ENCODE measurements at places on chromosomes 3 and 15.
A peak's percentile ranks its signal among the peaks of the same experiment; 100 is the strongest.

GRCh38 chr3:189710620-189711402 is 79.6 kb downstream of the TP63 start:
- no peak for DNase-seq

GRCh38 chr3:197549261-197549885 is 6.4 kb downstream of the BDH1 start:
- no peak for DNase-seq

DNA sequence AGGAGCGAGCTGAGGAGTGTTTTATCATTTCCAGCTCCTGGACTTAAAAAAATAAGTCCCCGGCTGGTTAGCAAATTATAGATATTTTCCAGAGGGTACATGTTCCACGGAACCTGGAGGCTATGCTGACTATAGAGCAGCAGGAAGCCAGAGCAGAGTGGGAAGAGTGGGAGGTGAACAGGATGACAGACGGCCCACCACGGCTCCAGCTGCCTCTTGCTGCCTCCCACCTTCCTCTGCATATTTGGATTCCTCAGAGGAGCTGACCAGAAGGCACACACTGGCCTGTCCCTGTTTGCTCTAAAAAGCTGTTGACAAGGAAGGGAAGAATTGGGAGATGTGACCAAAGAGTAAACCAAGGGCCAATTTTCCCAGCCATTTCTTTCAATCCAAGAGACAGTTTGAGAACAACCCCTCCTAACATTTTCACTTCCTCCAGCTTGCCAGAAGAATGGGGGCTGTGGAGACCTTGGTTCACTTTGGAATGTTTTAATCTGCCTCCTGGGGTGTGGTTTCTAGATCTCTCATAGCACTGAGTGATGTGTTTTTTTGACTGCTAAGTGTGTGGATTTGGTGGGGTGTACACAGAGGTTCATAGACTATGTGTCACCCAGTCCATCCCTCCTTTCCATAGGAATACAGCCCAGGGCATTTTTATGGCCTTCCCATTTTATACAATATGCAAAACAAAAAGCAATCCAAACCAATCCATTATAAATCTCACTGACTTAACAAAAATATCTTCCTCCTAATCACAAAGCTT is 36.8 kb downstream of the HGD start:
- DNase-seq, result no peak

- no peak for DNase-seq
Measured at GRCh38 chr15:100284701-100285100, 57.1 kb downstream of the ADAMTS17 start.

- no peak for DNase-seq
Measured at GRCh38 chr3:85584779-85585356, 626.1 kb downstream of the CADM2 start.

DNA sequence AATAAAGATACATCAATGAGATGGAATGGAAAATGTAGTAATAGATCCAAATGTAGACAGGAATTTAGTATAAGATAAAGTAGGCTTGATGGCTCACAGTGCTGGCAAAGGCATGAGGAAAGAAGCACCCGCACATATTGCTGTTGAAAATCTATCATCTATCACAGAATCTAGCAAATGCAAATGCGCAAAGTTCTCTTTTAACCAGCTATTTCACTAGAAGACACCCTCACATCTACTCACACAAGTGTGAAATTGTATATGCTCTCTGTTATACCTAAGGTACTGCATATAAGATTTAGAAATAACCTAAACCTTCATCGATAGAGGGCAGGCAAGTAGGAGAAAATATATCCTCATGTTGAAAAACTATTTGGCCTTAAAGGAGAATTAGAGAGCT is 756.7 kb upstream of the SEMA6D start:
- DNase-seq, result no peak

- DNase-seq, result no peak
Measured at GRCh38 chr3:9779721-9780457, 10.1 kb upstream of the CAMK1 start.

- no peak for DNase-seq
Measured at GRCh38 chr15:75696311-75696720, 16.3 kb downstream of the CSPG4 start.

DNA sequence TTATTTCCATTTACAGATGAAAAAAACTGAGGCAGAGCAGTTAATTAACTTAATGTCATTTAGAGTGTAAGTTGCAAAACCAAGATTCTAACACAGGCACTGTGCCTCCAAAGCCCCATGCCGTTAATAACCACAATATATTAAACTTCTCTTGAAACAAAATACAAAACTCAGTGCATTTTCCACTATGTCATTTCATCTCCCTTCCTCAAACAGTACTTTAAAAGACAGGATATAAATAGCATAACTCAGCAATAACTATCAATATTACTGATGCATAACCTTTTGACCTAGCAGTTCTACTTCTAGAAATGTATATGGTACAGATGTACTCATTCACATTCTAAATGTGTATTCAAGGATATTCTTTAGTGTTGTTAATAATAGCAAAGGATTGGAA is 5.1 kb upstream of the TASOR start:
- DNase-seq, result no peak

DNA sequence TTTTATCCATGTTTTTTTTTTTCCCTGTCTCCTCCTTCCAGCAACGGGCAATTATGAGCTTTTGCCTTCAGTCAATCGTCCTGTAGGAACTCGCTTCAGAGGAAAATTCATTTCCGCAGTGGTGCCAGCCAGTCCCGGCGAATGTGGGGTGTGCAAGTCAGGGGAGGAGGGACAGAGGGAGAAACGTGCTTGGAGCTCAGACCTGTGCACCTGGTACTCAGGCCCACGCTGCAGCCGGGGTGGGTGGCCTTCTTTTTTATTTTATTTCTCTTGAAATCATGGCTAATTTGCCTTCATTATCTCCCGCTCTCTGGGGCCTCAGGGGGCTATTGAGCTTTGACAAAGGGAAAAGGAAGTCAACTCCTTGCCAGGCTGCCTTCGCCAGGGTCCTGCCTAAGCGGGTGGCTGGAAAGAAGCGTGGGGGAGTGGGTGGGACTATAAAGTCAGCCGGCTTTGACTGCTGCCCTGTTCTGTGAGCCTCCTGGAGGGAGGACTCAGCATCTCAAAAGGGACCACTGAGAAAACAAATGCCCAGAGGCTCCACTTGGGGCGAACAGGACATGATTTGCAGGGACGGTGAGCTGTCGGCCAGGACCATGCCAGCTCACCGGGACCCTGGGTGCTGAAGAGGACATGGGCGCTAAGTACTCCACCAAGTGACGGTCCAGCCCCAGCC is 5.5 kb downstream of the GRIP2 start:
- DNase-seq, result no peak

DNA sequence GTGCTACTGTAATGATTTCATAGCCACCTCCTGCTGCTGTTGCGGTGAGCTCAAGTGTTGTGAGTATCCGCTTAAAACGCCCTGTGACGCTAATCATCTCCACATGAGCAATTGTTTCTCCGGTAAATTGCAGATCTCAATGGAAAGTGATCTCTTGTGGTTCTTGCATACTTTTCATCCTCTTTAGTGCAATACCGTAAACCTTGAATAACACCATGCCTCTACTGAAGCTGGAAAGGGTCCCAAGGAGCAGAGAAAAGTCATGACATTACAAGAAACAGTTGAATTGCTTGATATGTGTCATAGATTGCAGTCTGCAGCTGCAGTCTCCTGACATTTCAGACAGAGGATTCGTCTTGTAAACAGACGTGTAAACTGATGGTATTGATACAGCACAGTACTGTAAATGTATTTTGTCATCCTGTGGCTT is 6.0 kb upstream of the CEMIP start:
- DNase-seq, result no peak

- DNase-seq, result no peak
Measured at GRCh38 chr3:156176048-156176447, 55.7 kb downstream of the KCNAB1 start.

DNA sequence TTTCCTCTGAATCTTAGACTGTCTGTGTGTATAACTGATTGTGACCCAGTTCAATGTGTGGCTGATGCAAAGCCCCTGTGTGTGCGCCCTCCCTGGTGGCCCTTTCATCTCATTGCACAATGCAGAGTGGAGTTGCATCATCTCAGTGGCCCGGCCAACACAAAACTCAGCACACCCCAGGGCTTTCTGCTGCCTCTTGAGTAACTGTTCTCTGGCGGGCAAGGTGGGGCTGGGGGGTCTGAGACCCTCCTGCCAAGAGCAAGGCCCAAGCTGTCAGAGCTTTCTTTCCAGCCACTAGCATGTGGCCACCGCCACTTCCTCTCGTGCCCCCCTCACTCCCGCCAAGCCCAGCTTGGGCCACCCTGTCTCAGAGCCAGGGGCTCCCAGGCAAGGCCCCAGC is 80.7 kb upstream of the ALDH1L1 start:
- no peak for DNase-seq

DNA sequence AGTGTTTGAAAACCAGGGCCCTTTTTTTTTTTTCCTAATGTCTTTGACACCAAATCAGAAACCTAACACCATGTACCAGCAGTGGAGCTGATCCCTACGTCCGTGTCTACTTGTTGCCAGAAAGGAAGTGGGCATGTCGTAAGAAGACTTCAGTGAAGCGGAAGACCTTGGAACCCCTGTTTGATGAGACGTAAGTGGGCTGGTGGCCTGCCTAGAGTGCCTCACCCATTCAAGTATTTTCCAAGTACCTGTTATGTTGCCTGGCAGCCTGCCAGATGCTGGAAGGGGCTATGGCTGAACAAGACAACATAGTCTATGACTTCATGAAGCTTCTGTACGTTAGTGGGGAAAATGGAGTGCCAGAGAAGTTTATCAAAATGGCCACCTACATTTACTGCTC is 39.7 kb downstream of the ESYT3 start:
- DNase-seq, result no peak

- no peak for DNase-seq
Measured at GRCh38 chr15:46315434-46315833, 680.6 kb downstream of the SQOR start.

GRCh38 chr3:159669766-159670165 is 318.9 kb upstream of the IL12A start:
- no peak for DNase-seq

GRCh38 chr15:34851751-34852150 is 56.4 kb upstream of the ACTC1 start:
- no peak for DNase-seq

GRCh38 chr3:165884518-165884917 is 47.3 kb upstream of the BCHE start:
- no peak for DNase-seq

- no peak for DNase-seq
Measured at GRCh38 chr3:71713041-71713440, 12.2 kb downstream of the EIF4E3 start.

GRCh38 chr3:12782172-12782815 is 14.2 kb upstream of the CAND2 start:
- DNase-seq, result no peak

DNA sequence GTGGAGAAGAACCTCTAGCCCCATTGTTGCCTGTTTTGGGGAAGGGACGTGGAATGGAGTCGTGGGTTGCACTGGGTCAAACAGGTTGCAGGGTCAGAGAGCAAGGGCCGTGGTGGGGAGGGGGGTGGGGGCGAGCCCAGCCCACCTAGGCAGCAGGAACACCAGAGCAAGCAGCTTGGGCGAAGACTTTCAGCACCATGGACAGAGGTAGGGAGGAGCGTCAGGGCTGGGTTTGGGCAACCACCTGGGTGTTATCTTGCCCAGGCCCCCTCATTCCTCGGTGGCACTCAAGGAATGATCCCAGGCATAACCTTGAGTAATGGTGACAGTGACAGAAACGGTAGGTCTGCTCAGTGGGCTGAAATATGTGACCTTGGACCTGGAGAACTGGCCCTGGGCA is 45.9 kb upstream of the TMEM115 start:
- DNase-seq, result no peak

- DNase-seq, result no peak
Measured at GRCh38 chr3:121730940-121731687, 18.4 kb downstream of the GOLGB1 start.

DNA sequence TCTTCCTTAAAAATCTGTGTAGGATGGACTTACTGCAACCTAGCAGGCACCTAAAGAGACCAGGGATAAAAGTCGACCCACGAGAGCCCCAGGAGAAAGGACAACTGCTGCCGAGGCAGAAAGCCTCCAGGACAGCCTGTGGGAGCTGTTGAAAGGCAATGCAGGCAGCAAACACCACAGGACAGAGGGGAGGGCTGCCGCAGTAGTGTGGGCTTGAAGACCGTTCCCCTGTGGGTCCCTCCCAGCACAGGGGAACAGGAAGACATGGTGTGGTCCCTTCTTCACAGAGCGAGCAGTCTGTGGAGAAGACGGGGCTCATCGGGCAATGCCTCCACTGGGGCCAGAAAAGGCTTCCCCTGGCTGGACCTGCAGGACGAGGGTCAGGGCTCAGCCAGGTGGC is 58.5 kb upstream of the GATA2 start:
- DNase-seq, result no peak

DNA sequence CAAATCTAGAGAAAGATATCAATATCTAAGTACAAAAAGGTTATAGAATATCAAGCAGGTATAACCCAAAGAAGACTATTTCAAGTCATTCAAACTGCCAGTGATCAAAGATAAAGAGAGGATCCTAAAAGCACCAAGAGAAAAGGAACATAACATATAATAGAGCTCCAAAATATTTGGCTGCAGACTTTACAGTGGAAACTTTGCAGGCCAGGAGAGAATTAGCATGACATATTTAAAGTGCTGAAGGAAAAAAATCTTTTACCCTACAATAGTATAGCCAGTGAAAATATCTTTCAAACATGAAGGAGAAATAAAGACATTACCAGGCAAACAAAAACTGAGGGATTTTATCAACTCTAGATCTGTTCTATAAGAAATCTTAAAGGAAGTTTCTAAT is 254.3 kb upstream of the ARHGEF26 start:
- no peak for DNase-seq

DNA sequence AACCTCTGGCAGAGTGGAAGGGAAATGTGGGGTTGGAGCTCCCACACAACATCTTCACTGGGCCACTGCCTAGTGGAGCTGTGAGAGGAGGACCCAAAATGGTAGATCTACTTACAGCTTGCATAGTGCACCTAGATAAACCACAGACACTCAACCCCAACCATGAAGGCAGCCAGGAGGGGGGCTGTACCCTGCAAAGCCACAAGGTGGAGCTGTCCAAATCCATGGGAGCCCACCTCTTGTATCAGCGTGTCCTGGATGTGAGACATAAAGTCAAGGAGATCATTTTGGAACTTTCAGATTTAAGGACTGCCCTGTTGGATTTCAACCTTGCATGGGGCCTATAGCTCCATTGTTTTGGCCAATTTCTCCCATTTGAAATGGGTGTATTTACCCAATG is 20.9 kb downstream of the TP63 start:
- no peak for DNase-seq

DNA sequence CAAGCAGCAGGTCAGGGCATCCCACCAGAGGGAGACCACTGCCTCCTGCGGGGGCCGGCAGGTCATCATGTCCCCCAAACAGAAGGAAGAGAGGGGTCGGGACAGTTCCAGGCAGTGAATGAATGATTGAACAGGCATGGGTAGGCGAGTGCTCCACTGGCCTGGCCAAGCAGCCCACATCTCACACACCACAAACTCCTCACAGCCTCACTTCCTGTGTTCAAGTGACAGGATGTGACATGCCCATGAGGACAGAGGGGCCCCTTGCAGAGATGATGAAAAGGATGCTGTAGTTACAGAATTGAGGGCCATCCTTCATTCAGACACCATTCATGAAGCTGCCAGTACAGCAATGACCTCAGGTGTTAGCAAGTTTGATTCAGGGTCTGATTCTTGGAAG is 3.7 kb downstream of the IQSEC1 start:
- peak; percentile 16 for DNase-seq

- no peak for DNase-seq
Measured at GRCh38 chr15:67186688-67187087, 67.8 kb downstream of the AAGAB start.

GRCh38 chr3:69082805-69083204 is 1.9 kb upstream of the ARL6IP5 start:
- DNase-seq, result peak; percentile 29

- DNase-seq, result no peak
Measured at GRCh38 chr3:172154768-172155664, 115.6 kb downstream of the FNDC3B start.

GRCh38 chr15:101198800-101199199 is 53.0 kb downstream of the CHSY1 start:
- no peak for DNase-seq
